ENCODE measurements at places on chromosomes 12 and 14.

- peak; percentile 11 for DNase-seq
Observed at GRCh38 chr14:69818758-69819191, 21.7 kb upstream of the SLC10A1 start.

DNA sequence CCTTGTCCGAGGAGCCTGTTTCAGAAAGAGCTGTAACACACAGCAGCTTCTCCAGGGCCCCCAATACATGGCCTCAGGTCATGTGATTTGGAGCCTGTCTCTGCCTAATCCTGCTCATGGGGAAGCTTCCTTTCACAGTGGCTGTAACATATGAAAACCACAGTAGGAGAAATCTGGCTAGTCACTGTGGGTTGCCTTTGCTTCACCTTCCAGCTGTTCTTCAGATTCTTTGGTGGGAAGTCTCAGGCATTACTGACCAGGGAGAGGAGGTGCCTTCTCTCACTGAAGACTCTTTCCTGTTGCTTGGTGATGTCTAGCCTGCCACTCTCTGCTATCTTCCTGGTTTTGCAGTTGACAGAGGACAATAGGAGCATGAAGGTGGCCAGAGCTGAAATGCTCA is 350.6 kb downstream of the DPF3 start:
- DNase-seq: no peak

- no peak for DNase-seq
Observed at GRCh38 chr12:40825156-40825555, 132.9 kb downstream of the CNTN1 start.

GRCh38 chr14:80464531-80465149 is 253.3 kb upstream of the DIO2 start:
- no peak for DNase-seq

GRCh38 chr12:75478116-75478794 is 2.3 kb upstream of the GLIPR1 start:
- no peak for DNase-seq

GRCh38 chr12:2238111-2238510 is 185.3 kb downstream of the CACNA1C start:
- no peak for DNase-seq

DNA sequence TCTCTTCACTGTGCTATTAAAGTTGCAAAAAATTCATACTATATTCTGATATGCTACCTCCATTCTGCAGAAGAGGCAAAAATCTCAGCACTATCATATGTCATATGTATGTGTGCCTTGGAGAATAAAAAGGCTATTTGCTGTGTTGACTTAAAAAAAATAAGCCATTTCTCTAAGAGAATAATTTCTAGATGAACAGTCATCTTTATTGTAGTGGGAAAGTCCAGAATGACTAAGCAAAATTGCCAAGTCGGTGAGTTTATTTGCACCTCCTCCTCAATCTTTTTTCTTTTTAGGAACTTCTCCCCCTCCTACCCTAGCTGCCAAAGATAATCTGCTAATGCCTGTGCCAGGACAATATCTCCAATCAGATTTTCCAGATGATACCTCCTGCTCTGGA is 353.8 kb upstream of the FAR2 start:
- no peak for DNase-seq

DNA sequence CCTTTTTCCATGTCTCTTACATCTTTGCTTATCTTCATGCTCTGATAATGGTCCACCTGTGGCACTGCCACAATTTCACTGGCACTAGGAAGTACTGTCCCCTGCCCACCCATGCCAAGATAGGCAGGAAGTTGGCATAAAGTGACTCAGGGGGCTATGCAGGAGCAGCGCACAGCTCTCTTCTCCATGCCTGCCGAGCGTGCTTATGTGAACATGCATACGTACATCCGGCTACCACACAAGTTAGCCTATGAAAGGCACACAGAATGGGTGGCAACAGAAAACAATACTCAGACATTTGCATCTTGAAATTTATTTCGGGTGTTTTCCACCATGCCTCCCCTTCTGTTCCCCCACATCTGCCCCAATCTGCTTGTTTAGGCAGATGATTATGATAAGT is 174.4 kb upstream of the GZMB start:
- DNase-seq: no peak

DNA sequence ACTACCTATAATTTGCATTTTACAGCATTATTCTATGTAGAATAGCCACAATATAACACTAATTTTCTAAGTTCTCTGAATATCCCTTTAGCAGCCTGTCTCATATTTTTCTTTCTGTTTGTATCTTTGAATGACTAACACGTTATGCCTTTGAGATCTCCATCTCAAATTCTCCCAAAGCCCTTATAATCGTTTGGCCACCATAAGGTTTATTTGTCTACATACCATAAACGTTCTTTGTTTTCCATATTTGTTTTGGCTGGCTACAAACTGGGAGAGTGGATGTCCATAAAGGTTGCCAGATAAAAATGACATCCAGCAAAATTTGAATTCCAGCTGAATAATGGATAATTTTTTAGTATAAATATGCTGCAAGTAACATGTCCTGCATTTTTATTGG is 203.7 kb downstream of the STXBP6 start:
- no peak for DNase-seq

DNA sequence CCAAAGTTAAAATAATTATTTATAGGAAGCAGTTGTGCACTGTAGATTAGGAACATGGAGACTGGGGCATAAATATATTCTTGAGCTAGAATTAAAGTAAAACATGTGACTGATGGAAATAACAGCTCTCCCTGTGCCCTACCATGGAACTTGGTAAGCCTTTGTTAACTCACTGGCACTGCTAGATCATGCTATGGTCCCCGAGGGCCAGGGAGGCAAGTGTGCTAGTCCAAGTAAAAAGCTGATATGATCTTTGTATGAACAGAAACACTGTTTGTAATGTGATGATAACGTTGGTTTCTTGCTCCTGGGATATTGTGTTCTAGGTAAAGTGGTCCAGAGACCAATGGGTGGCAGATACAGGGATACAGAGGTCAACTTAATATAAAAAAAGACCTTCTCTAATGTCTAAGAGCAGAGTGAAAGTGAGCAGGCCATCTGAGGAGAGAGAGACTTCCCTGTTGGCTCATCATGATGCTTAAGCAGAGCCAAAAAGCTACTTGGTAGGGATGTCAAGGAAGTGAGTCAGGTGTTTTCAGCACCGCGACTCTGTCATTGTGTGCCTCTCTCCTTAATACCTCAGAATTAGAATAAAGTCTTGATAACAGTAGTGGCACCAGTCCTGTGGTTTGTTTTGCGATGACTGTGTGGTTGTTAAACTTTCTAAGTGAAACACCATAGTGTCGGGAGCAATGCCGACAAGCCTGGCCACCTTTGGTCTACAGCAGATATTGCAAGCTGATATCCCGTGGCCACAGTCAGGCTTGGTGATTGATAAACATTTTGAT is 27.6 kb downstream of the BICD1 start:
- DNase-seq: no peak

GRCh38 chr12:53198486-53199110 is 8.5 kb downstream of the ITGB7 start:
- DNase-seq: no peak

DNA sequence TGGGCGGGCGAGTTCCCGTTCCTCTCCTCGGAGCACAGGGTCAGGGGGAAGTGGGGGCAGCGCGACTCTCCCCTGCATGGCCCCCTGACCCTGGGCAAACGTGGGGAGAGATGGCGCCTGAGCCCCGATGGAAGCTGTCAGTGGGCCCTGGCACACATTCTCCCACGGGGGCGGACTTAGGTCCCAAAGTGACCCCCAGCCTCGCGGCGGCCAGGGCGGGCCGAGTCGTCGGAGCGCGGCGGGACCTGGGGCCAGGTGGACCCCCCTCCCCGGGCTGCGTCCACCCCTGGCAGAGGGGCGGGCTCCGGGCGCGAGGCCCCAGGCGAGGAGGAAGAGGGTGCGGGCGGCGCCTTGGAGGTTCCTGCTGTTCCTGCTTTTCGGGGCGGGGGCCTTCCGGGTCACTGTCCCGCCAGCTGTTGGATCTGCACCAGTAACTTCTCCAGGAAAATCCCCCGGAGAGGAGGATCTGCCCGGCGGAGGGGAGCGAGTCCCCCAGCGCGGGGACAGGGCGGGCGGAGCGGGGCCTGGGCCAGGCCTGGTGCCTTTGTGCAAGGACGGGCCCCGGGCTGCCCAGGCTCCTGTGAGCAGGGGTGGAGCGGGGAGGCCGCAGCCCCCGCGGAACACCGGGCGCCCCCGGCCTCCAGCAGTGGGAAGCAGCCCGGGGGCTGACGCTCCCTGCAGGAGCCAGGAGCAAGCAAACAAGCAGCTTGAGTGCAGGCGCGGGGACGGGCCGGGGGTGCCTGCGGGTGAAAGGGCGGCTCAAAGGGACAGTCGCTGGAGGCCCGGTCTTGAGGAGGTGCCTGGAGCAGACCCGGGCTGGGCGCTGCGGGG is 15.3 kb downstream of the TNFAIP2 start:
- DNase-seq: no peak

DNA sequence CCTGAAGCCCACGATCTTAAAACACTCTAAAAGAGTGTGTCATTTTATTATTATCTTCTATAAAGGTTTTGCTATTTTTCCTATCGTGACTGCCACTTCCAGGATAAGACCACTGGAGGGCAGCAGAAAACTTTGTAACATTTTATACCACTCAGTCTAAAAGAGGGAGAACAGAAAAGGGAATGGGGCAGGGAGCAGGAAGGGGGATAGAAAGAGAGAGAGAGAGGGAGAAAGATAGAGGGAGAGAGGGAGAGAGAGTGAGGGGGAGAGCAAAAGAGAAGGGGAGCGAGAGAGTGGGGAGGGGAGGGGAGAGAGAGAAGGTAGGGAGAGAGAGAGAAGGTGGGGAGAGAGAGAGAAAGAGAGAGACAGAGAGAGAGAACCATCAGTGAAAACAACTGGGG is 2.0 kb upstream of the ART4 start:
- DNase-seq: no peak

GRCh38 chr12:122067966-122068365 is 10.6 kb upstream of the MLXIP start:
- no peak for DNase-seq

- no peak for DNase-seq
Observed at GRCh38 chr14:68521961-68522509, 270.8 kb downstream of the ZFP36L1 start.

DNA sequence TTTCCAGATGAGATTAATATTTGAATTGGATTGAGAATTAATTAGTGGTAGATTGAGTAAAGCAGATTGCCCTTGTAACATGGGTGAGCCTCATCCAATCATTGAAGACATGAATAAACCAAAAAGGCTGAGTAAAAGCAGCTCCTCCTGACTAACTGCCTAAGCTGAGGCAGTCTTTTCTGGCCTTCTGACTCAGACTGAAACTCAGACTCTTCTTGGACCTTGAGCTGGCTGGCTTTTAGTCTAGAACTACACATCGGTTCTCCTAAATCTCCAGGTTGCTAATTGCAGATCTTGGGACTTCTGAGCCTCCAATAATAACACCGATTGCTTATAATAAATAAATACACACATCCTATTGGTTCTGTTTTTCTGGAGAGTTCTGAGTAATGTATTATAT is 24.0 kb downstream of the FKBP11 start:
- DNase-seq: no peak

GRCh38 chr12:49957570-49957967 is 4.1 kb upstream of the AQP5 start:
- DNase-seq: no peak

GRCh38 chr12:14384783-14385638 is 19.5 kb downstream of the ATF7IP start:
- DNase-seq: peak; percentile 74

GRCh38 chr12:120474616-120474960 is 5.0 kb upstream of the SRSF9 start:
- DNase-seq: no peak

GRCh38 chr12:21675096-21675495 is 17.5 kb upstream of the LDHB start:
- no peak for DNase-seq

DNA sequence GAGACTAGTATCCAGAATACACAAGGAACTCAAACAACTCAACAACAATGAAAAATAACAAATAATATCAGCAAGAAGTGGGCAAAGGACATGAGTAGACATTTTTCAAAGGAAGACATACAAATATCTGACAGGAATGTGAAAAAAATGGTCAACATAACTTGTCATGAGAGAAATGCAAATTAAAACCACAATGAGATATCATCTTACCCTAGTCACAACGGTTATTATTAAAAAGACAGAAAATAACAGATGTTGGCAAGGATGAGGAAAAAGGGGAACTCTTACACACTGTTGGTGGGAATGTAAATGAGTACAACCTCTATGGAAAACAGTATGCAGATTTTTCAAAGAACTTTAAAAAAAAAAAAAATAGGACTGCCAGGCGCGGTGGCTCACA is 20.4 kb downstream of the VWF start:
- DNase-seq: no peak

DNA sequence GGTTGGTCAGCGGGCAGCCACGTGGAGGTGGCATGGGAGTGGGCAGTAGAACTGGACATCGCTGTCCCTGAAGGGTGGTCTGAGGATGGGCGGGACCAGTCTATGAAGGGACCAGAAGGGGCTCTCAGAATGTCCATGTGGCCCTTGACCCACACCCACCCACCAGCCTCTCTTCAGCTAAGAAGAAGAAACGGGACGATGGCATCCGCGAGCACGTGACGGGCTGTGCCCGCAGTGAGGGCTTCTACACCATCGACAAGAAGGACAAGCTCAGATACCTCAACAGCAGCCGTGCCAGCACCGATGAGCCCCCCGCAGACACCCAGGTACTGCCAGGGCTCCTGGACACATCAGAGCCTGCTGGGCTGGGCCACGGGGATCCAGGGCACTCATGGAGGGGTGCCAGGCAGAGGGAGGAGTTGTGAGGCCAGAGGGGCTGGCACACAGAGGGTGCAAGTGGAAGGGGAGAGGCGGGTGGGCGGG is 21.3 kb downstream of the SETD1B start:
- no peak for DNase-seq

DNA sequence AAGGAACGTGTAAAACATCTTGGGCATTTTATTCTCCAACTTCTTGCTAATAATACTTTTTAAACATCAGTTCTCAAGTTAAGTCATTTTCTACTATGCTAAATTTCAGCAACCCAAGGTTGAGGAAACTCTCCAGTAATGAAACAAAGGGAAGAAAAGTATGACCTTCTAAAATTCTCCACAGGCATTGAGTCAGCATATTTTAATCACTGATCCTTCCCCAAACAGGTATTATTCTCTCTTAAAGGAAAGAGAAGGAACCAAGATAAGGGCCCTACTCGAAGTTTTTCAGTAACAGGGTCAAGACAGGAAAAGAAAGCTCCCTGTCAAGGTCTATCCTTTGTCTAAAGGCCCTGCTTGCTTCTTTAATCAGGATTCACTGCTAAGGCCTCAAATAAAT is 3.0 kb downstream of the KICS2 start:
- no peak for DNase-seq

GRCh38 chr12:6452944-6453630 is 1.2 kb downstream of the TAPBPL start:
- no peak for DNase-seq

DNA sequence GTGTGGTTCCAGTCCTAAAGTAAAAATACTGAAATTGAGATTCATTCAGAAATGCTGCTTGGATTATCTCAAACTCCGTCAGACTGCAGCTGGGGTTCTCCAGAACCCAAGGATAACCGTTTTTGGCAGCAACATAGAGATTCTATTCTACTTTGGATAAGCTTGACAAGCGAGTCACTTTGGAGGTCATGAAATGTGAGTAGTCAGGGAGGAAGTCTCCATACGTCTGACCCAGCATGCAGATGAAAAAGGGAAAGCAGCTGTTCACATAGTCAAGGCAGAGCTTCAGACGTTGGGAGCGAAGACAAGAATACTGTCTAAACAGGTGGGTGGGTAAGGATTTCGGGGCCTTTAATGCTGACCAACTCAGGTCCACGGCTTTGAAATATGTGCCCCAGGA is 14.9 kb upstream of the HSP90B1 start:
- DNase-seq: no peak
